ENCODE measurements at places on chromosomes 3 and 15.

GRCh38 chr15:92068121-92068520, 214.6 kb downstream of the SLCO3A1 start:
- no peak for DNase-seq

- DNase-seq, result no peak
Measured at GRCh38 chr3:137769322-137770065, 5.4 kb downstream of the SOX14 start.

DNA sequence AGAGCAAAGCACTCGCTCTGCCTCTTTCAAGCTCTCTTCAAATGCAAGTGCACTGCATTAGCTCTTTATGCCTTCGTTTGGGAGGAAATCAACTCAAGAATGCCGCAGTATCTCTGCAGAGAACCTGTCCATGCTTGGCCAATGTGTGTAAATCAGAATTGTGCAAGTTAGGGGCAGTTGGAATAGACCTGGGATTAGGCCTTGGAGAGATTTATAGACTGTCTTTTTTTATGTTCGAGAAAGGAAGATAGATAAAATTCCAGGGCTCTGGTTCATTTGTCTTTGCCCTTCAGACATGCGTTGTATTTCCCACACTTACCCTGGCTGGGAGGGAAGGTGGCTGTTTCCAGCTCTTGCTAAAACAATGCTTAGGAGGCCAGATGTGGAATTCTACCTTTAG, 163.7 kb downstream of the MOBP start:
- DNase-seq, result no peak

DNA sequence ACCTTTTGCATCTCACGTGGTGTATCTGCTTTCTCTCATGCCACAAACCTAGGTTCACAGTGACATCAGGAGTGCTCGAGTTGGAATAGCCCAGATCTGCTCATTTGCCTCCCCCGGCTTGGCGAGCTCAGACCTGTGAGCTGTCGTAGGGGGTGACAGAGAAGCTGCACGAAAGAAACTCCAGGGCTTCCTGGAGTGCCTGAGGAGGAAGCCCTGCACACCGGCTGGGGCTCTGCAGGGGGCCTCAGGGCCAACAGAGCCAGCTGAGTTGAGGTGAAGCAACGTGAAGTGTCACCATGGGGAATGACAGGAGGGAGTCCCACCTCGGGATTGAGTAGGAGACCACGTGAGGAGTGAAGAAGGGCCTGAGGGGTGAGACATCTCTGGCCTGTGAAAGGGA, 62.5 kb downstream of the RPN1 start:
- DNase-seq, result no peak

GRCh38 chr3:135452881-135453280, 512.6 kb upstream of the PPP2R3A start:
- no peak for DNase-seq

GRCh38 chr3:3551981-3552380, 247.2 kb upstream of the LRRN1 start:
- no peak for DNase-seq

DNA sequence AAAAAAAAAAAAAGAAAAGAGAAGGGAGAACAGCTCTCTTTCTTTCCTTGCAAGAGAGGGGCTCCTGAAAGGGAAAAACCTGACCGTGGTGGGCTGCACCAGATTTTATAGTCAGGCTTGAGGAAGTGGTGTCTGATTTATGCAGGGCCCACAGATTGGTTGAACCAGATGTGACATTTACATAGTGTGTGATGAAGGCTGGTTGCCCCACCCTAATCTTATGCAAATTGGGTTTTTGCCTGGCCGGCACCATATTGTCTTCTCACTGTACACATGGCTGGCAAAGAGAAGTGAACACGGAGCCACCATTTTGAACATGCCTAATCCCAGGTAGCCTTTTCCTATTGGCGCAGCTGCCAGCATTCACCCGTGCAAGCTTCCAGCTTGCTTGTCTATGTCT, 154.4 kb downstream of the OXSM start:
- DNase-seq, result no peak

- no peak for DNase-seq
Measured at GRCh38 chr15:91530956-91531582, 322.4 kb upstream of the SLCO3A1 start.

DNA sequence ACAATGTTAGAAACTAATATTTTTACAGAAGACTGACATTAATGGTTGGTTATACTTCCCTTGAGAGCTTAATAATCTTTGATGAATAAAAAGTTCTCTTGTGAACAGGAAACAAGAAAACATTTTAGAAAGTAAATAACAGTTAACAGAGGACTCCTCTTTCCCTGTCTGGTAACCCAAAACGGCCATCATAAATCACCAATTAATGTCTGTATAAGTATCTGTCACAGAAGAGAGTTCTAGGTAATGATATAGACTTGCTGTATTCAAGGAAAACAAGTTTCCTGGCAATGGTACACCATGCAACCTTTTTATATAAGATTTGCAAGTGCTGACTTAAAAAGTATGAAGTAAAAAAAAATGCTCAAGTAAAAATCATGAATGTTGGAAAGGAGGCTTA, 426.7 kb downstream of the SOX2 start:
- no peak for DNase-seq

- no peak for DNase-seq
Measured at GRCh38 chr3:176692966-176693785, 504.1 kb downstream of the TBL1XR1 start.

- DNase-seq, result no peak
Measured at GRCh38 chr3:156920399-156920798, 94.2 kb downstream of the LEKR1 start.

DNA sequence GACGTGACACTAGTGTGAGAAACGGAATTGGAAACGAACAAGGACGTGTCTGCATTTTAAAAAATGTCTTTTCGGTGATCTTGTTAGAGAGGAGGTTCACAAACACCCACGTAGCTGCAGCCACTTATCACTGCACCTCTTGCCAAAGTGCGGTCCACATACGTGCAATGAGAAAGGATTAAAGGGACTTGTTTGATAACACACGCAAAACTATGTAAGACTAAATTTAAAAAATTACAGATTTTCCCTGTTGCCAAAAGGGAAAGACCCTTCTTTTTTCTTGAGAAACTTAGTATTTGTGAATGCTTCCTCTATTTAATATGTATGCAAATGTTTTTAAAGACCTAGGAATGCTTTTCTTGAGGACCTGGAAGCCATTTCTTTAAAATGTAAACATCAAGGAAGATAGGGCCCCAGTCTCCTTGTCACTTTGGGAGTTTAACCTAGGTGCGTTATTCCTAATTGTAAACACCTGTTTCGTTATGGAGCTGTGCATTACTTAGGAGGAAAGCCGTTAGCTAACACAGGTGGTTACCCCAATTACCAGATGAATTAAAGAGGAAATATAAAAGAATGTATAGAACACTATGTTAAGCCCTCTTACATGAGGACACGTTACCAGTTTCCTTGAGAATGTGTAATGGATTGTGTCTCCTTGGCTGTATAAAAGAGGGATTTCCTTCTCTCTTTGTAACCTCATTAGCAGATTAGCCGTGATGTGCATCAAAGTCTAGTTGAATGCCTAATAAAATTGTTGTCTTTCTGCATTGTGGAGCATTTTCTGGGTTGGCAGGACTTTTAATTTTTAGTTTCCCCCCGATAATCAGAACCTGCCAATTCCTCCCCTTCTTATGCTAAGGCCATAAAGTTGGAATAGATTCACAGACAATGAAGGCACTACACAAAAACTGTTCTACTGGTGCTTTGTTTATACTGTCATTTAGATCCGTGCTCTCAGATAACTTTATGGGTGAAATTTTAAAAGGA, 1.0 kb downstream of the LEKR1 start:
- DNase-seq, result no peak

DNA sequence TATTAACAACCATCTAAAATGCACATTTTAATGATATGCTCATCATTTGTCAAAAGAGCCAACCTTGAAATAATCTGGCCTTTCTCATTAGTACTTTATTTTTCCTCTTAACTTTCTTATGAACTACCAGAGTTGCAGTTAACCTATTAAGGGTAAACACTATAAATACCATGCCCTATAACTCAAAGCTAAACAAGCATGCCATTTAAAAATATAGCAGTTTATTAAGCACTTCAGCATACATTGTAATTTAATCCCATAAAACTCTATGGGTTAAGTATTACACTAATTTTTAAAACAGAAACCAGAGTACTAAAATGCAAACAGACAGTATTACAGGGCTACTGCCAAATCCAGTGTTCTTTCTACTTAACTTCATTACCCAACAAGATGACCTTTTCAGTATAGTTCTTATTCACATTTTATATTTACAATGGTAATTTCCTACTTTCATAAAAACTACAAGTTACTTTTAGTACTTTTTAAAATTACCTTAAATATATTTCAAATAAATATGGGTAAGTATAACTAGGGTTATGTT, 11.8 kb downstream of the NPTN start:
- DNase-seq, result no peak

DNA sequence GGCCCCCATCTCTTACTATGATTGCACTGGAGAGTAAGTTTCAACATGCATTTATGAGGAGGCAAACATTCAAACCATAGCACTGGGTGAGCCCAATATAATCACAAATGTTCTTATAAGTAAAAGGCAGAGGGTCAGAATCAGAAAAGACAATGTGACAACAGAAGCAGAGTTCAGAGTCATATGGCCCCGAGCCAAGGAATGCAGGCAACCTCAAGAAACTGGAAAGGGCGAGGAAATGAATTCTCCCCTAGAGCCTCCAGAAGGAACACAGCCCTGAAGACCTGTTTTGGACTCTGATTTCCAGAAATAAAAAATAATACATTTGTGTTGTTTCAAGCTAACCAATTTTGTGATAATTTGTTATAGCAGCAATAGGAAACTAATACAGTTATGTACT, 81.3 kb upstream of the ABI3BP start:
- no peak for DNase-seq

- DNase-seq, result no peak
Measured at GRCh38 chr3:194936659-194937058, 251.0 kb downstream of the FAM43A start.

DNA sequence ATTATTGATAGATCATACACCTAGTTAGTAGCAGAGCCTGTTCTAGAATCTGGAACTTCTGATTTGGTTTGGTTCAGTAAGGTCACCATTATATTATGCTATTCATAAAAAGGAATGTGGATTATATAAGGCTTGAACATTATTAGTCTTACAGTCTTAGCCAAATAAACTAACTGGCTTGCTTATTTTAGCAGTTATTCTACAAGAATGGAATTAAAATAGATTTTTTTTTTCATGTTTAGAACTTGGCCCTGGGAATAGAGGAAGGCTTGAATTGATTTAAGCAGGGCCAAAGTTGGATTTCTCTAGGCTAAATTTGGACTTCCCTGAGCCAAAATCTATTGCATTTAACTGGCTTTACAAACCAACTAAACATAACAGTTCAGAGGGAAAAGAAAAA, 24.4 kb downstream of the DTWD1 start:
- DNase-seq, result no peak

GRCh38 chr3:25177041-25177440, 251.0 kb upstream of the RARB start:
- no peak for DNase-seq

DNA sequence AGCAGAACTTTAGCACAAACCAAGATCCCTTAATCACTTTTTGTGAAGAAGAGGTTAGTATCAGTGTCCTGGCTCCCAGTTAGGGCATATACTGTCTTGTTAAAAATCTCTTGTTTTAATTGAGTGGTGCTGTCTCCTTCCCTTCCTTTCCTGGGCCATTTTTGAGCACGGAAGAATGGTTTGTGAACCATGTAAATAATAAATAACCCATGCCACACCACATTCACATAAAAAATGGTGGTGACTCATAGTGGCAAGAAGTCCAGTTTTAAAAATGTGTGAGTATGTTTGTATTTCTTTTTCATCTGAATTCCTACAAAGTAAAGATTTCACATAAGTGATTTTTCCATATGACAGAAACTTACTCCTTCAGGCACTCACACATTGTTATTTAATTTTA, 59.1 kb upstream of the SPRED1 start:
- DNase-seq, result no peak

DNA sequence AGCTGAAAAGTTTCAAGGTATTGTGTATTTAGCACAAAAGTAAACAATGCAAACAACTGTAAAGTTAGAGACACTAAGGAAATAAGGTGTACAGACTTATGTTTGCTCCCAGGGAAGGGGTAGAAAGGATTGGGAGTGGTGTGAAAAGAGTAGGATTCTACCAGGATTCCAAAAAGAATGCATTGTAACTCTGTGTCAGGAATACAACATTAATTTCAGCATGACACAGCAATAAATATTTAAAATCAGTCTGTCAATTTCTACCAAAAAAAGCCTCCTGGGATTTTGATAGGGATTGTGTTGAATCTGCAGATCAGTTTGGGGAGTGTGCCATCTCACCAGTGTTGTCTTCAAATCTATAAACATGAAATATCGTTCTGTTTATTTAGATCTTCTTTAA, 73.4 kb downstream of the LRRC28 start:
- no peak for DNase-seq

- no peak for DNase-seq
Measured at GRCh38 chr3:137854533-137855261, 90.6 kb downstream of the SOX14 start.

DNA sequence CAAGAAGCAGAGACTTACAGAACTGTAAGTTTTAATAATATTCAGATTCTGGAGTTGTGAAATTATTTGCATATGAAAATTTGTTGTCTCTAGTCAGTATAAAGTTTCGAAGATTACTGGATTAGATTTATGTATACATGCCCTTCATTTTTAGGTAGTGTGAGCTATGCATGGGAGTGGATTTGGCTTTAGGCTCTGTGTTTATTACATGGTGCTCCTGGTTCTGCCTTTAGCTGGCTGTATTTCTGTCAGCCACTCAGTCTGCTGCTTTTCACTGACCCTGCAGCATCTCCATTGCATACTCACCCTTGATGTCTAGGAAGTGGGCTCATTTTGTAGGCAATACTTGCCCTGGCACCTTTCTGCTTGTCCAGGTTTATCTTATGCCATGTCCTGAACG, 147.5 kb upstream of the LRRFIP2 start:
- no peak for DNase-seq

DNA sequence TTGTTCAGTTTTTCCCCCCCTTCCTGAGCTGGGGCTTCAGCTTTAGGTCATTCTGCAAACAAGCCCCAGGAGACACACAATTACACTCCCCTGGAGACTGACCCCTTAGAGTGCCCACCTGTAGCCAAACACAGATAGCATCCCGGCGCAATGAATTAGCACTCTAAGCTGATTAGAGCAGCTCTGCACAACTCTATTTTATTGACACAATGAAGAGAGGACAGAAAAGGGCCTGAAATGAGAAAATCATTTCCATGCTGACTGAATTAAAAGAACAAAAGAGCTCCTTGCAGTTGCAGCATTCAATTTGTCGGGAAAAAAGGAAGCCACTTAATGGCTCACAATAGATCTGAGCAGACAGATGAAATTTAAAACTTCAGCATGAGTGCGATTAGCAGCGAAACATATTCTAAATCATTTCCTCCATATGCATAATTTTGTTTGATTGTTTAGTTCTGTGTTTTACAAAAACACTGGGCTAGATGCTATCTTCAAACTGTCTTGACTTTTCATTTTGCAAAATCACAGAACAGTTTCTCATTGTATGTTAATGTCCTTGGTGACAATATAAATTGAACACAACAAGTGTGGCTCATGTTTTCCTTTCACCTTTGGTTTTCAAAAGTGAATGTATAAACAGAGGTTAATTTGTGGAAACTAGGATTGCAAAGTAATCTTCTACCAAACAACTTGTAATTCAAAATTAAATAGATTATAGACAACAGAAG, 308.6 kb downstream of the MECOM start:
- DNase-seq, result no peak

- no peak for DNase-seq
Measured at GRCh38 chr3:130789782-130790322, 43.2 kb upstream of the PIK3R4 start.

GRCh38 chr3:102141096-102141927, 292.0 kb downstream of the NFKBIZ start:
- no peak for DNase-seq

- DNase-seq, result no peak
Measured at GRCh38 chr15:59473226-59473625, 35.2 kb downstream of the FAM81A start.
